CD4-positive, alpha-beta T cell (primary cell): ENCODE measurements at places on chromosomes 4 and X. TPM values are rescaled to one million over a fixed set of nuclear protein-coding genes. Genes with fewer than 3 reads are reported as not detected.

- no peak overlapping the region for H3K4me3 ChIP-seq
- H3K4me1 ChIP-seq, result no peaks in the 10 kb centered on the region
- H3K27ac ChIP-seq, result no peak overlapping the region
These were observed 548.1 kb upstream of the INTU start for GRCh38 chr4:127084666-127085065.

GRCh38 chrX:106177106-106177981 is 9.2 kb downstream of the PWWP3B start:
- no peak for DNase-seq
- H3K4me3 ChIP-seq, result no peak overlapping the region
- no peak overlapping the region for H3K27ac ChIP-seq
- H3K36me3 ChIP-seq, result no peaks in the 10 kb centered on the region

Gene TRMT44
- 29.2 TPM for total RNA-seq

DNA sequence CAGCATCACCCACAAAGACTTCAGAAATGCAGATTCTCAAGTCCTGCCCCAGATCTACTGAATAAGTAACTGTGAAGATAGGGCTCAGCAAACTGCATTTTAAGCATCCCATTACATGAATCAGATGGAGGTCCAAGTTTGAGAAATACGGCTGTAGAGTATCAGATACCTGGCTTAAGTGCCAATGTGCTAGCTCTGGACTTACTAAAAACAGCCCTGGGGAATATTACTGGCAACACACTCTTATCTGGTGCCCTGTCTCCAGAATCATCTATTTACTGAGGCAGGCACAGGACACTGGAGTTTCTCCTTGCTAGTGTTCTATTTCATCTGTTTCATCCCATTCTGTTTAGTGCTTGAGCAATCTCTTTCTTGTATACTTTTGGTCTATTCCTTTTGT is 105.1 kb downstream of the SPOCK3 start:
- no peaks in the 10 kb centered on the region for H3K4me1 ChIP-seq
- no peak for DNase-seq
- H3K27ac ChIP-seq, result no peak overlapping the region
